Mesenchymal stem cell (in vitro differentiated cells and primary cell): ENCODE measurements at places on chromosomes 3 and 15.

- H3K36me3 ChIP-seq = no peaks in the 10 kb centered on the region
- H3K27me3 ChIP-seq = no peaks in the 10 kb centered on the region
- no peak for DNase-seq
- no peak overlapping the region for H3K27ac ChIP-seq
- H3K4me1 ChIP-seq = peaks cover 8% of the 10 kb centered on the region
These were observed 4.2 kb downstream of the SLC28A1 start for GRCh38 chr15:84888639-84889038.

DNA sequence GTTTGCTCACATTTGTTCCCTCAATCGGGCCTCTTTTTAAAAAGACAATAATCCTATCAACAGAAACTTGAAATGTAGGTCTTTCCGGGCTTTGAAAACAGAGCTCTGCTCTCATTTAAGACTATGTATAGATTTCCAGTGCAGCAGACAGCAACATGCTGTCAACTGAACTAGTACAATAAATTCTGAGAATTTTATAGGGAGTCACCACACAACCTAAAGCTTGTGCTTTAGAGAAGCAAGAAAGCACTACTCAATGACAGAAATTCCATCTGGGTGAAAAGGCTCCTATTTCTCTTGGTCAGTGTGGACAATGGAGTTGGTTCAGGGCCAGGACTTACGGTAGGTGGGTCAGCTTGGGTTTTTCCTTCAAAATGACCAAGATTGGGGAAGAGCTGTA, 583.5 kb downstream of the ROBO1 start:
- no peak overlapping the region for H3K27ac ChIP-seq
- no peak overlapping the region for H3K4me3 ChIP-seq
- no peaks in the 10 kb centered on the region for H3K36me3 ChIP-seq
- no peaks in the 10 kb centered on the region for H3K27me3 ChIP-seq
- DNase-seq = no peak

GRCh38 chr3:37935756-37936666, 54.6 kb upstream of the VILL start:
- H3K4me3 ChIP-seq = no peak overlapping the region
- H3K27me3 ChIP-seq = no peaks in the 10 kb centered on the region
- H3K4me1 ChIP-seq = peaks cover 10% of the 10 kb centered on the region
- DNase-seq = peak; percentile 85
- peak overlapping the region; percentile 88 for H3K27ac ChIP-seq
- H3K36me3 ChIP-seq = no peaks in the 10 kb centered on the region

- H3K4me3 ChIP-seq = no peak overlapping the region
- no peak for DNase-seq
- H3K4me1 ChIP-seq = no peaks in the 10 kb centered on the region
- no peaks in the 10 kb centered on the region for H3K36me3 ChIP-seq
- peaks cover 7% of the 10 kb centered on the region for H3K27me3 ChIP-seq
These were observed 137.1 kb downstream of the CD47 start for GRCh38 chr3:107953722-107954121.

- peak; percentile 32 for DNase-seq
- no peaks in the 10 kb centered on the region for H3K36me3 ChIP-seq
- no peaks in the 10 kb centered on the region for H3K27me3 ChIP-seq
These were observed 882.8 kb downstream of the NAALADL2 start for GRCh38 chr3:175741951-175742350.

GRCh38 chr3:170357176-170358041, at the start of gene SKIL:
Gene SKIL (plus strand): TSS chr3:170357715. CDS start chr3:170360332, 2,617 bp downstream.
- peak; percentile 97 for DNase-seq
- peaks cover 7% of the 10 kb centered on the region for H3K36me3 ChIP-seq
- H3K27me3 ChIP-seq = no peaks in the 10 kb centered on the region
- peak within 1 kb of the TSS; percentile 97 for H3K27ac ChIP-seq
- peak within 1 kb of the TSS; percentile 95 for H3K4me3 ChIP-seq

- H3K27ac ChIP-seq = no peak overlapping the region
- no peak for DNase-seq
- H3K36me3 ChIP-seq = no peaks in the 10 kb centered on the region
- no peaks in the 10 kb centered on the region for H3K27me3 ChIP-seq
- peaks cover 2% of the 10 kb centered on the region for H3K4me1 ChIP-seq
- no peak overlapping the region for H3K4me3 ChIP-seq
These were observed 149.4 kb downstream of the CFAP20DC start for GRCh38 chr3:58900386-58900785.

DNA sequence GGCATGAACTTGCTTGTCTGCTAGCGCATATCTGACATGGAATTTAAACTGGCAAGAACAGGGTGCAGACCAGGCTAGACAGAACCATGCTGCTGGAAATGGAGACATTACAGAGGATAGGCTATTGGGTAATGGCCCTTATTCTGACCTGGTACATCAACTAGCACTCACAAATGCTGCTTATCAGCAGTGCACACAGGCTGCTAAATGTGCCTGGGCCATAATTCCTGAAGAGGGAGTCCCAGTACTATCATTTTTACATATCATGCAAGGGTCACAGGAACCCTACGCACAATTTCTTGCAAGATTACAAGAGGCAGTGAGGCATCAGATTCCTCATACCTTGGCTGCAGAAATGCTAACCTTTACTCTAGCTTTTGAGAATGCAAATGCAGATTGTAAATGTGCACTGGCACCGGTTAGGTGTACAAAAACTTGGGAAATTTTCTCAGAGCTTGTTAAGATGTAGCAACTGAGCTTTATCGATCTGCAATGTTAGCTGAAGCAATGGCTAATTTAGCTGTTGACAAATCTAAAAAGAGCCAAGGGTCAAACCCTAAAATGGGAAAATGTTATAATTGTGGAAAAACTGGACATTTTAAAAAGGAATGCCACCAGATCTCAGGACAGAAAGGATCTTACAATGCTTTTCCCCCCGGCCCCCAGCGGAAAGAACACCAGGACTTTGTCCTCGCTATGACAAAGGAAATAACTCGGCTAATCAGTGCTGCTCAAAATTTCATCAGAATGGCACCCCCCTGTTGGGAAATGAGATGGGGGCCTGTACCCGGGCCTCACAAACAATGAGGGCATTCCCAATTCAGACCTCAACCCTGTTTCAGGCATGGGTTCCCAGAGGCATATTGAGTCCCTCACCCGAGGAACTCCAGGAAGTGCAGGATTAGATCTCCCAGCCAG, 21.1 kb downstream of the CCRL2 start:
- H3K4me3 ChIP-seq = no peak overlapping the region
- no peak for DNase-seq
- H3K27me3 ChIP-seq = no peaks in the 10 kb centered on the region
- H3K27ac ChIP-seq = no peak overlapping the region
- H3K36me3 ChIP-seq = no peaks in the 10 kb centered on the region
- H3K4me1 ChIP-seq = no peaks in the 10 kb centered on the region

- peaks cover 97% of the 10 kb centered on the region for H3K36me3 ChIP-seq
- no peaks in the 10 kb centered on the region for H3K4me1 ChIP-seq
- no peak for DNase-seq
- H3K27ac ChIP-seq = no peak overlapping the region
These were observed 230.5 kb downstream of the PDZRN3 start for GRCh38 chr3:73394240-73394639.

DNA sequence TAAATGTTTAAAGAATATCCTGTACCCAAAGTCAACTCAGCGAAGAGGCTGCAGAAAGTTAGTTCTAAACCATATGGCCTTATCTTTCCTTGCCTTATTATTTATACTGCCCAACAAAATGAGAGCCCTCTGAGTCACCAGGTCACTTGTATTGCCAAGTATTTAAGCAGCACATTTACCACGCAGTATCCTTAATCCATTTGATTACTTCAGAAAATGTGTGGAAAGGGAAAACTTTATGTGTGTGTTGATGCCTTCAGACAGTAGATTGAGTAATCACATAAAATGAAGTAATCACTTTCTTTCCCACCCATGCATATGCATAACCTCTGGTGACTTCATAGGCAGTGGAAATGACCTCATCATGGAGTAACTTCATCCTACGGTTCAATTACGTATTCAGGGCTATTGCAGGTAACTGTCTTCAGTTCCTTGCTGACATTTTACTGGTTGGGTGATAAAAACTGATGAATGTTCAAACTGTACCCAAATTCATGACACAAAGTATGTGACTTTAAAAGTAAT, 7.5 kb upstream of the CADPS start:
- H3K4me1 ChIP-seq = no peaks in the 10 kb centered on the region
- H3K27me3 ChIP-seq = no peaks in the 10 kb centered on the region

DNA sequence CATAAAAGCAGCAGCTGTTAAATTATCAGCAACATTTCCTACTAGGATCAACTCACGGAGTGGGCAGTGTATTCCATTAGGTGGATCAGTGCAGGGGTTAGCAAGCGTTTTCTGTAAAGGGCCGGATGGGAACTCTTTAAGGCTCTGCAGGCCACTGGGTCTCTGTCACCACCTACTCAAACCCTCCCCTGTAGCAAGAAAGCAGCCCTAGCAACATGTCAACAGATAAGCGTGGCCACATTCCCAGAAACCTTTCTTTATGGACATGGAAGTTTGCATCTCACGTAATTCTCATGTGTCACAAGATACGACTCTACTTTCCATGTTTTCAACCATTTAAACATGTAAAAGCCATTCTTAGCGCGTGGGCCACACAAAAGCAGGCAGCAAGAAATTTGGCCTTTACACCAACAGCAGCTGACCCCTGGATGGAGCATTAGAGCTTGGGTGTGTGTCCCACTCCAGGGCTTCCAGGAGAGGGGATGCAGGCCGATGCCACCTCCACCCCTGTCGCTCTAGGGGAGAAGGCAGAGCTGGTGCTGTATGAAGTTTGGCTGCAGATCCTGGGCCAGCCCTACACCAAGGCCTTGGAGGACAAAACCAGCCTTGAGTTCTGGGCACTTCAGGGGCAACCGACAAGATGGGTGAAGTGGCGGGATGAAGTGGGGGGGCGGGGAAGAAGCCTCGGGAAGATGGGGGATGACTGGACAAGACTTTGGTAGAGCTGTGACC, 48.2 kb upstream of the CSPG4 start:
- peaks cover 4% of the 10 kb centered on the region for H3K4me1 ChIP-seq
- no peaks in the 10 kb centered on the region for H3K36me3 ChIP-seq
- no peaks in the 10 kb centered on the region for H3K27me3 ChIP-seq
- no peak overlapping the region for H3K4me3 ChIP-seq
- DNase-seq = no peak
- H3K27ac ChIP-seq = no peak overlapping the region

DNA sequence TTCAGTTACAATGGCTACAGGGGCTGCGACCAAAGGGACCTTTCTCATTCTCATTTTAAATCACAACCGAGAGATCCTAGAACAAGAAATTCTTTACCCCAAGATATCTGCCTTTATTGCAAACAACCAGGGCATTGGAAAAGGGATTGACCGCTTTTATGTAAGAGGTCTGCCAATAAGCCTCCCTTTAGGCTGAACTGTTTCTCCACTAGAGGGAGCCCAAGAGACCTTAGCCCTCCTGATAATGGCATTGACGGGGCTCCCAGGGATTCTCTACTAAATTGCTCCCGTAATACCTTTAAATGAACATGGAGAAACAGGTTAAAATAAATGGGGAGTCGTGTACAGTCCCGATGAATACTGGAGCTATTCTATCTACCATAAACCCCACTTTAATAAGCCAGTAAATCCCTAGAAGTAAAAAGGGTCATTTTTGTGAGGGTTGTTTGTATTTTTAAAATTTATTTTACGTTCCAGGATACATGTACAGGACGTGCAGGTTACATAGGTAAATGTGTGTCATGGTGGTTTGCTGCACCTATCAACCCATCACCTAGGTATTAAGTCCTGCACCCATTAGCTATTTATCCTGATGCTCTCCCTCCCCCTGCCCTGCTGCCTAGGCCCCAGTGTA, 7.5 kb upstream of the IGSF10 start:
- no peaks in the 10 kb centered on the region for H3K27me3 ChIP-seq
- H3K36me3 ChIP-seq = no peaks in the 10 kb centered on the region
- H3K4me3 ChIP-seq = no peak overlapping the region
- no peak overlapping the region for H3K27ac ChIP-seq
- peak; percentile 69 for DNase-seq

- H3K36me3 ChIP-seq = no peaks in the 10 kb centered on the region
- H3K27ac ChIP-seq = no peak overlapping the region
- no peaks in the 10 kb centered on the region for H3K4me1 ChIP-seq
- H3K4me3 ChIP-seq = no peak overlapping the region
These were observed 86.7 kb upstream of the SLC25A36 start for GRCh38 chr3:140854961-140855360.

GRCh38 chr15:48636511-48636910, 9.0 kb downstream of the FBN1 start:
- H3K4me3 ChIP-seq = no peak overlapping the region
- peak overlapping the region; percentile 76 for H3K27ac ChIP-seq

- peak; percentile 95 for DNase-seq
- H3K4me1 ChIP-seq = peaks cover 7% of the 10 kb centered on the region
- H3K27ac ChIP-seq = peak within 1 kb of the TSS; percentile 98
- peak within 1 kb of the TSS; percentile 99 for H3K4me3 ChIP-seq
- H3K36me3 ChIP-seq = peaks cover 4% of the 10 kb centered on the region
- no peaks in the 10 kb centered on the region for H3K27me3 ChIP-seq
These were observed at the start of gene NGRN for GRCh38 chr15:90265271-90266060. Gene NGRN (plus strand): TSS chr15:90265672. CDS start chr15:90265713, 41 bp downstream.

GRCh38 chr3:174776123-174776522, 83.0 kb upstream of the NAALADL2 start:
- no peaks in the 10 kb centered on the region for H3K36me3 ChIP-seq
- peak; percentile 46 for DNase-seq
- no peak overlapping the region for H3K4me3 ChIP-seq
- H3K27me3 ChIP-seq = no peaks in the 10 kb centered on the region
- no peaks in the 10 kb centered on the region for H3K4me1 ChIP-seq

DNA sequence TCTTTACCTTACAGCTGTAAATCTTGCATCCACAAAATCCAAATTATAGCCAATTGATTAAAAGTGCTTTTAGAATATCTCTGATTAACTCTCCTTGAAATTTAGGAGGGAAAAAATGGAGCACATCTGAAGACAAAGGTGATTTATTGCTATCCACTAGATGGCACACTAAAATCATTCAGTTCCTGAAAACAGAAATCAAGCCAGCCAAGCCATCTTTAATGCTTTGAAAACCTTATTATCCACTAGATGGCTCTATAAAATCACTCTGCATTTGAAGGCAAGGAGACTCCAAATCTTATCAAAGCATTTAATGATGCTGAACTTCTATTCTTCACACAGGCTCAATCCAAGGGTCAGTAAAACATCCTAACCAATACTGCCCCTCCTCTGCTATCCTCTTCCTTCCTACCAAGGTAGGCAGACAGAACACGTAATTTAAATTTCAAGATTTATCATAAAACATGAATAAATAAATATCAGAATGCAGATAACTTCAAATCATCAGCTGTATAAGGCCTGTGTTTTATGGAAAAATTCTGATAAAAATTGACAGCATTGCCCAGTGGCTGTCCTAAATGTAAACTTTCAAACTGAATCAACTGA, 48.4 kb downstream of the GOLIM4 start:
- peaks cover 14% of the 10 kb centered on the region for H3K36me3 ChIP-seq
- no peaks in the 10 kb centered on the region for H3K27me3 ChIP-seq
- peak; percentile 82 for DNase-seq
- no peaks in the 10 kb centered on the region for H3K4me1 ChIP-seq

GRCh38 chr3:57983734-57984518, 24.3 kb upstream of the FLNB start:
- no peaks in the 10 kb centered on the region for H3K27me3 ChIP-seq
- no peak overlapping the region for H3K27ac ChIP-seq
- H3K4me1 ChIP-seq = peaks cover 6% of the 10 kb centered on the region
- DNase-seq = peak; percentile 94
- H3K4me3 ChIP-seq = no peak overlapping the region
- H3K36me3 ChIP-seq = no peaks in the 10 kb centered on the region
